Right atrium auricular region (tissue), 2 donors: ENCODE measurements at places on chromosomes 5 and 9. TPM values are rescaled to one million over a fixed set of nuclear protein-coding genes. Genes with fewer than 3 reads are reported as not detected.

DNA sequence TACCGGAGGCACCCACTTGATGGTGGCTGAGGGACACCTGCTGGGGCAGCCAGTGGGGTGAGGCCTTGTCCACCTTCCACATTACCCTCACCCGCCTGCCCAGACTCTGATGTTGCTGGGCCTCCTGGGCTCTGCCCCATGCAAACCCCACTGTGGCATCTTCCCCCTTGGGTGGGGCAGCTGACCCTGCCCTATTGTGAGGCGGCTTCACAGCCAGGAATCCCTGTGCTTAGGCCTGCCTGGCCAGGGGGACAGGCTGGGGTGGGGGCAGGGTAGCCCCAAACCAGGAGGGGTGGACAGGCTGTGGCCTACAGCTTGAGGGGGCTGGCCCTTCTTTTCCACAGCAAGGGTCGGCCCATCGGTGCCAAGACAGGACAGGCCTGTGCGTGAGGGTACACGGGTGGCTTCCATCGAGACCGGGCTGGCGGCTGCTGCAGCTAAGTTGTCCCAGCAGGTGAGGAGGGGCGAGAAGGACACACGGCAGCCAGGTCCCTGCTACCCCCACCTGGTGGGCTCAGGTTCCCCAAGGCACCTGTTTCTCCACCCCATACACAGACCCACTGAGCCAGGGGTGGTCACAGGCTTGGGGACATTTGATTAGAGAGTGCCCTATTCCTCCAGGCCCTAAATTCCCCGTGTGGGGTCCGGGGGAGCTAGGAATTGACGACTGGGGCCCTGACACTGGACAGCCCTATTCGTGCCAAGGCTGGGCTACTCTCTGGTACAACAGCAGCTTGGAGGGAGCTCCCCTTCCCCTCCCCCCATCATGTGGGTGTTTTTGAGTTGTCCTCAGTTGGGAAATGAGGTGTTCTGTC is 99.2 kb downstream of the PHF2 start:
- H3K4me3 ChIP-seq, result no peak overlapping the region
- H3K27me3 ChIP-seq, result no peaks in the 10 kb centered on the region
- peaks cover 50% of the 10 kb centered on the region for H3K36me3 ChIP-seq
- DNase-seq, result peak; percentile 52

PCDHGB7 gene
- 10.5 TPM for total RNA-seq

GRCh38 chr5:115360046-115360685 is 63.7 kb upstream of the CCDC112 start:
- no peak overlapping the region for H3K27ac ChIP-seq
- H3K4me1 ChIP-seq, result no peaks in the 10 kb centered on the region

ZDHHC11B gene
- 4.0 TPM for total RNA-seq

GRCh38 chr5:73129143-73129542 is 8.8 kb downstream of the TMEM171 start:
- H3K4me3 ChIP-seq, result no peak overlapping the region
- DNase-seq, result no peak
- no peak overlapping the region for H3K27ac ChIP-seq
- H3K27me3 ChIP-seq, result no peaks in the 10 kb centered on the region
- no peaks in the 10 kb centered on the region for H3K4me1 ChIP-seq
- no peaks in the 10 kb centered on the region for H3K36me3 ChIP-seq
